NCI-H748 treated with DMSO at 0.1 percent for 48 hours (cell line): ENCODE measurements at places on chromosomes 5 and 9.

DNA sequence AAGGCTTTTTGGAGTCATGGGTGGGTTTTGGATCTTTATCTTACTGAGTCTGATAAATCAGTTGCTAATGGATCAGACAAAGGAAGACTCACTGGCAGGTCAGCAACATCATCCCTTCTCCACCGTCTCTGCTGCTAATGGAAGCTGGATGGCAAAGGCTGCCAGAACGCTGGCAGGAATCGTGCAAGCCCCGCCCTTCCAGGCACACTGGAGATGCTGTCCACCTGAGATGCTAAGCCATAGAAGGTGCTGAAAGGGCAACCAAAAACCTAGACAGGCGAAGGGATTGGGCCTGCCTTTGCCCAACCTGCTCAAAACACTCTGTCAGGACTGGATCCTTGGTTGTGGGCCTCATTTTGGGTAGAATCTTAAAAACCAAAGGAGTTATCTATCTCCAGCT is 139.5 kb upstream of the FSTL4 start:
- no peak for DNase-seq

- DNase-seq = no peak
Measured at GRCh38 chr9:99931155-99931840, 24.8 kb downstream of the STX17 start.

GRCh38 chr9:105114964-105115728 is 129.3 kb upstream of the SLC44A1 start:
- no peak for DNase-seq

DNA sequence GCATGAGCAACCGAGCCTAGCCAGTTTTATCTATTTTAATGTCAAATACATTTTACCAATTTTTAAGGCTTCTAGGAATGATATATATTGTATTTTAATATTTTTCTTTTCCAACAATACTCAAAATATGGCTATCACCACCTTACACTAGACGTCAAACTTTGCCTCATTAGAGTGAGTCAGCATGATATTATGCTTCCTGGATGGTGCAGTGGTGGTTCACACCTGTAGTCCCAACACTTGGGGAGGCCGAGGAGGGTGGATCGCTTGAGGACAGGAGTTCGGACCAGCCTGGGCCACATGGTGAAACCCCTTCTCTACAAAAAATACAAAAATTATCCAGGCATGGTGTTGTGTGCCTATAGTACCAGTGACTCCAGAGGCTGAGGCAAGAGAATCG is 7.3 kb upstream of the CDC14B start:
- no peak for DNase-seq

DNA sequence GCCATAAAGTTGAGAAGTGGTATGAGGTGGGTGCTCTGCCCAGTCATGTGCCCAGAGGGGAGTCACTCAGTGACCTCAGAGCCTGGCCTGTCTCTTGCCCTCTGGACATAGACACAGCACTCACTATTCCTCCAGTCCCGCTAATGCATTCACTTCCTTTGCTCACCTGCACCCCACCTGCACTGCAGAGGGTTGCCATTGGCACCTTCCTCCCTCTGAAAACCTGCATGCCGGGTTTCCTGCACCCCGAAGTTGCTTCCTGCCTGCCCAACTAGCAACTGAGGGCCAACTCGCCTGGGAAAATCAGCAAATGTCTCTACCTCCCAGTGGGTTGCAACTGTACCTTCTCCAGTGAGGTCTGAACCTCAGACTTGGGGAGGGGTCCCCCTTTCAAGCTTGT is 48.1 kb upstream of the SPTLC1 start:
- no peak for DNase-seq

DNA sequence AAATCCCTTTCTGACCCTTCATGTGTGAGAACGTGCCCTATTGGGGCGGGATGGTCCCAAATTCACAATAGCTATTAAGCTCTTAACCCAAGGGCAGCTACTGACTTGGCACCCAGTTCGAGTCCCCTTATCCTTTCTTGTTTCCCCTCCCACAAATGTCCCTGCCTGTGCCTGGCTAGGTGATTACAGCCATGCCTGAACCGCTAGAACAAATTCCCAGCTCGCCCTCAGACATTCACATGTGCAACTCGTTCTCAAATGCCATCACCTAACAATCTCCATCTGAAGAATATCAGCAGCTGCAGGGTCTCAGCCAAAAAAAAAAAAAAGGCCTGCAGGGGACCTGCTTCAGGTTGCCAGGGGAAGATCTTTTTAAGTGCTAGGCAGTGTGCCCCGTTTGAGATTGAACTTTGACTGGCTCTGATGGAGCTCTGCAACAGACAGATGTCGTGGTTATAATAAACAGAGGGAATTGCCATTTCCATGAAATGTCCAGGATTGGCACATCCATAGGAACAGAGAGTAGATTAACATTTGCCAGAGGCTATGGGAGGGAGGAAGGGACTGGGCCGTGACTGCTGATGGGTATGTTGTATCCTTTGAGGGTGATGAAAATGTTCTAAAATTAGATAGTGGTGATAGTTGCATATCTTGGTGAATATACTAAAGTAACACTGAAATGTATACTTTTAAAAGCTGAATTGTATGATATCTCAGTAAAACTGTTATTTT is 347.2 kb upstream of the WWC1 start:
- DNase-seq = no peak

GRCh38 chr9:126844085-126844484 is 16.4 kb upstream of the ZBTB34 start:
- no peak for DNase-seq

DNA sequence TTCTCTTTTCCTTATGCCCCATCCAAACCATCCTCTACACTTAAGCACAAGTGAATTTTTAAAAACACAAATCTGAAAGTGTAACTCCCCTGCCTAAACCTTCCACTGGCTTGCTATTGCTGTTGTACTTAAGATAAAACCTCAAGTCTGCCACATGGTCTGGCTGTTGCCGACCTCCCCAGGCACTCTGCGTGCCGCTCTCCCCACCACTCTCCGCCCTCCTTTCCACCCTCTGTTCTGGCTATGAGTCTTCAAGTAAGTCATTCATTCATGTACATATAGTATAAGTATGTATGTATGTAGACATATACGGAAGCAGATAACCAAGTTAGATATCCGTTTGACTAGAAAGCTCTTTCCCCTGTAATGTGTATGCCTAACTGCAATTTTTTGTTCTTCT is 94.7 kb upstream of the ANKRD55 start:
- no peak for DNase-seq

GRCh38 chr5:142320851-142321560 is 3.8 kb downstream of the SPRY4 start:
- DNase-seq = no peak

GRCh38 chr9:37859043-37859442 is 44.9 kb downstream of the SLC25A51 start:
- no peak for DNase-seq

GRCh38 chr9:108783731-108784495 is 71.9 kb downstream of the ACTL7B start:
- DNase-seq = no peak

- no peak for DNase-seq
Measured at GRCh38 chr9:114025196-114025753, 52.8 kb downstream of the AMBP start.

GRCh38 chr9:122001491-122002201 is 91.5 kb downstream of the TTLL11 start:
- DNase-seq = no peak

- DNase-seq = no peak
Measured at GRCh38 chr5:132808448-132808847, 4.7 kb upstream of the SOWAHA start.

GRCh38 chr9:129235931-129236331 is 57.9 kb upstream of the IER5L start:
- no peak for DNase-seq

DNA sequence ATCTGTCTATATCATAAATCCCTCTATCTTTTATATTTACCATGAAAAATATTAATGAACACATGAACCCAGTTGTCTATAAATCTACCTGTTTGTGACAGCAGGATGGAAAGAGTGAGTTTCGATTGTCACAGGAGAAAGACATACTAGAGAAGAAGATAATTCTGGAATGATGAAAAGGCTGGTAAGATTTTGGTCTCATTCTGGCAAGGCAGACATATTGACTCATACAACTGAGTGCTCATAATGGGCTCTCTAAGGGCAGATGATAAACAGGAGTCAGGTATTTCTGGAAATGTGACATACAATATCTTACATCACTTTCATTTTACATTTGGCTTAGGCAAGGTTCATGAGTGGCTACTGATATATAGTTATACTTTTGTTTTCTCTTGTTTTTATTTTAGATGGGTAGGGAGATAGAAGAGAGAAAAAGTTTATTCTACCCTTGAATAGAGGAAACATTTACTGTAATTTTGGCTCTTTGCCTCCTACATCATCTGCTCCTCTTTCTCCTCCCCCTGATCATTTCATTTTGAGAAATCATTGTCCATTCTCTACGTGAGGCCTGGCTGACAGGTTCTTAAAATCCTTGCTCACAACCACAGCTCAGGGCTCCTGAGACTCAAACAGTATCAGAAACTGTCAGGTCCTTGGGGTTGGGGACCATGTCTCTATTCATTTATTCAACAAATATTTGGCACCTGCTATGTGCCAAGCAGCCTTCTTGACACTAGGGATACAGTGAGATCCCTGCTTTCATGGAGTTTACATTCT is 14.4 kb downstream of the ELOVL7 start:
- DNase-seq = no peak

- no peak for DNase-seq
Measured at GRCh38 chr9:93447655-93448054, 3.8 kb upstream of the FAM120A start.

- DNase-seq = no peak
Measured at GRCh38 chr9:107847978-107848964, 358.7 kb upstream of the KLF4 start.

- no peak for DNase-seq
Measured at GRCh38 chr5:65072850-65073249, 304.1 kb downstream of the CWC27 start.

- no peak for DNase-seq
Measured at GRCh38 chr9:92432350-92432749, 8.1 kb upstream of the OMD start.

DNA sequence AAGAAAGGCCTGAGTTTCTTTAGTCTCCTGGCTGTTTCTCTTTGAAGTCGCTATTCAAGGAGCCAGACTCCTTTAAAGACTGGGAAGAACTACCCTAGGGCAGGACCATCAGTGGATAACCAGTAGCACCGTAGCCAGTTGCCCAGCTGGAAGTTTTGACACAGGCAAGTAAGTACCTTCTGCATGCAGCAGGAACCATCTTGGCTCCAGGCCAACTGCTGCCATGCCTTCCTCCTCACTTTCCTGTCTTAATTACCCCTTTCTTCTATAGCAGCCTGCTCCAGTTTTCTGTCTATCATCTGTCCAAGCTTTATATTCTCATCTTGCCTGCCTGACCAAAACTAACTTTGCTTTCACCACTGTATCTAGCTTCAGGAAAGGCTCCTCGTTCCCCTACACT is 149.7 kb upstream of the SV2C start:
- DNase-seq = peak; percentile 11

DNA sequence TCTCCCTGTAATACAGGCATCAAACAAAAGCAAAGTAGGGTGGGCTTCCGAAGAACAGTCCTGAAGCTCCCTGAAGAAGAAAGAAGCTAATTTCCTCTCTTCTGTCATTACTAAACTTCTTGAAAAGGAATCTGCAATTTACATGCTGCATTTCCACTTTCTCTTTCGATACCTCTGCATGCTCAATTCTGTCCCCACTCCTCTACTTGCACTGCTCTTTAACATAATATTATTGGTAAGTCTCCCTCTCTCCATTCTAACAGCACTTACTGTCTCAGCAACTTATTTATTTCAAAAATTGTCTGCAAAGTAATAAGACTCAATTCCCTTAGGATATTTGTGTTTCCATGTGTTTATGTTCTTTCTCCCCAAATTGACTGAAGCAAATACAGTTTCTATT is 3.9 kb upstream of the PLPP1 start:
- no peak for DNase-seq

DNA sequence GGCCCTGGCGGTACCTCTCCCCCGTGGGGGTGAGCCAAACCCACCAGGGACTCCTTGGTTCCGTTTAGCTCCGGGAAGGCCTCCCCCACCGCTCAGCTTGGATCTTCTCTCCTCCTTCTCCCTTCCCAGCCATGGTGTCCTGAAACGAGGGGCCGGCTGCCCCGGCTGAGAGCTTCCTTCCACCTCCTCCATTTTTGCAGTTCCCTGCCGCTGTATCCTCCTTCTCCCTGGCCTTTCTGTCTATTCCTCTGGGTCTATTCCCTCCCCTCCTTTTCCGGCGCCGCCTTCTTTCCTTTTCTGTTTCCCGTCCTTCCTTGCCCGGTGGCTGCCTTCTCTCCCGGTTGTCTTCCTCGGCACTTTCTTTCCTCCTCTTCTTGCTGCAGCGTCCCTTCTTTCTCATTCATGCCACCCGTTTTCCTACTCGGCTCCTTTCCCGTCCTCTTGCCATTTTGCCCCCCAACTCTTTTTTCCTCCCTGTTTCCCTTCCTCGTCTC is 110.4 kb downstream of the LIFR start:
- DNase-seq = no peak

GRCh38 chr5:103014983-103015382 is 105.0 kb downstream of the GIN1 start:
- no peak for DNase-seq

DNA sequence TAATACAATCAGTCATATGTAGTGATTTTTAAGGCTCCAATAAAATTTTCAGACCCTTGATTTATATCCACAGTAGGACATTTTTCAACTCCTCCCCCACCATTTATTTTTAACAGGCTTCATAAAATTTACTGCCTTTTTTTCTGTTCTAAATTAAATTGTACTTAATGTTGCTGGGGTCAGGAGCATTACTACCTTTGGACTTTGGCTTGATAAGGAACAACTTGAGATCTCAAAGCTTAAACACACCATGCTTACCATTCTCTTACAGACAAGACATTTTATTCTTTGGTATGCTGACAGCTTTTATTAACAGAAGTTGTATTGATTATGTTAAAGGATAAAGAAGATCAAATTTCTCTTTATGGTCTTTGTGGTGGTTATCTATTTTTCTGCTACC is 30.5 kb downstream of the TRPM3 start:
- DNase-seq = no peak

DNA sequence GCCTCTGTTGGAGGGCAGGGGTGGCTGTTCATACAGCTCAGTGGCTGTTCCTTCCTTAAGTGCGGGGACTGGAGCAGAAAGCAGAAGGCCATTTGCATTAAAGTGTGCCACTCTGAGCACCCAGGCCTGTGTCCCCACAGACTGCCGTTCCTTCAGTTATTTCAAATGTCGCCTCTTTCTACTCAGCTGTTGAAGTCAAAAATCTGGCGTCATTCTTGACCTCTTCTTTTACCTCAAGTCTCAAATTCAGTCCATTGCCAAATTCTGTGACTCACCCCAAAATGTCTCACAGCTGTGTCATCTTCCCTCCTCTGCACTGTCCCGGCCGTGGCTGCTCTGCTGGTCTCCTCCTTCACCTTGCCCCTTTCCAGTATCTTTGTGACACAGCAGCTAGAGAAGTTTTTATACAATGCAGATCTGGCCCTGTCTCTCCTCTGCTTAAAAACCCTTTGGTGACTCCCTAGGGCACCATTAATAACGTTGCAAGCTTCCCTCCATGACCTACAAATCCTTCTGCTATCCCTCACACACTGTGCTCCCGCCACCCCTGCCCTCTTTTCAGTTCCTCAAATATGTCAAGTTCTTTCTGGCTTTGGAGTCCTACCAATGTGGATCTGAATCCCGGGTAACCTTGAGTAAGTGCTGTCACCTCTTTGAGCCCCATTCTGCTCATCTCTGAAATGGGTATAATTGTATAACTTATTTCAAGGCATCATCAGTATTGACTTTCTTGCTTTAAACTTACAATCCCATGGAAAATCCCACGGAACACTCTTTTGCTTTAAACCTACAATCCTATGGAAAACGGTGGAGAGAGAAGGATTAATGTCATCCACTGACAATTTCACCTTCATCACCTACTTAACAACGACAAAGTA is 98.3 kb upstream of the BOD1 start:
- DNase-seq = no peak

GRCh38 chr9:131636593-131636992 is 91.3 kb downstream of the PRRT1B start:
- DNase-seq = no peak
